ENCODE measurements at places on chromosomes 13 and 19. TPM values are rescaled to one million over a fixed set of nuclear protein-coding genes. Genes with fewer than 3 reads are reported as not detected.

The DIRAS1 gene
- 8.1 TPM for polyA plus RNA-seq

The BRME1 gene
- 17.8 TPM for polyA plus RNA-seq

The PNMA8B gene
- polyA plus RNA-seq, result 1.6 TPM

The JUNB gene
- polyA plus RNA-seq, result 54.5 TPM

The CDC37 gene
- 170 TPM for polyA plus RNA-seq

Data from testis (tissue), 5 donors.